ENCODE measurements at places on chromosomes 2 and 18.

GRCh38 chr2:54535599-54536195 lies 79.6 kb downstream of the SPTBN1 start:
- DNase-seq: no peak

DNA sequence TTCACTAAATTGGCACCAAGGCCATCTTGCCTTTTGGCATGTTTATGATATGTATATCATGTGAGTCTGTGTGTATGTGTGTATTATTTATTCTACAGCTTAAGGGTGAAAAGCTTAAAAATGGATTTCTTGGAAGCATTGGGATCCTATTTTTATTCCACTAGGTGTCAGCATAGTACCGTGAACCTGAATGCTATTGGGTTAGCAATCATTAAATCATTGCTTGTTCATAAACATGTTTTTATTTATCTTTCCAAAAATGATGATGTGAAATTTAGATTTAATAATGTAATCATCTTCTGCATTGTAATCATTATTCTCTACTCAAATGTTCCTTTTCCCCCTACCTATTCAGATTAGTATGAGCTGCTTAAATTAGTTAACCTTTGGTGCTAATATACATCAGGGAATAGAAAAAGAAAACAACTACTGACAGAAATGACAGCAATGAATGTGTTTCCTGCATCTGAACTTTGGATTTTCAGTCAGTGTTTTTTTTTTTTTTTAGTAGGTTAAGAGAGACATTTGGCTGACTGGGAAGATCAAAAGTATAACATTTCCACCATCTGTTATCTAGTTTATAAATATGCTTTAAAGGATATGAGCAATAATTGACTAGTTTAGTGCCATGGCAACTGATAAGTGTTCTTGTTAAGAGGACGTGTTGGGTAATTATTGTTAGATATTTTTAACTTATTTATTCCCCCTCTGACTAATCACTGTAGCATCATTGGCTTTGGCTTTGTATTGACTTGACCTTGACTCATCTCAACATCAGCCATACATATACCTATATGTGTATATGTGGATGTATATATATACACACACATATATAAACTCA lies 14.1 kb upstream of the ZSWIM2 start:
- DNase-seq: peak; percentile 41

DNA sequence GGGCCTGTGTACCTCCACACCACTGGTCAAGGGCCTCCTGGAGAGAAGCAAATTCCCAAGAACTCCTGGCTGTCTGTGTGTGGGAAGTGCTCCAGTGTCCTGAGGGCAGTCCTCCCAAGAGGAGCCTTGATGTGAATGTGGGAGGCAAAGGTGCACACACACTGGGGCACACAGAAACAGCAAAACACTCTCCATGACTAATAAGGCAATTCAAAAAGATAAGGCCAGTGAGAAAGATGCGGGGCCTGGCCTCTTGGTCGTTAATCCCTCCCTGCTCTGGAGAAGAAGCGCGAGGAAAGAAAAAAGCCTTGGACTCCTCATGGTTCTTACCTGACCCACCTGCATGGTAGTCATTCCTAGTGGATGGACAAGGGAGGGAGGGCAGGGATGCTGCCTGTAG lies 373.2 kb downstream of the SLC4A3 start:
- DNase-seq: no peak

DNA sequence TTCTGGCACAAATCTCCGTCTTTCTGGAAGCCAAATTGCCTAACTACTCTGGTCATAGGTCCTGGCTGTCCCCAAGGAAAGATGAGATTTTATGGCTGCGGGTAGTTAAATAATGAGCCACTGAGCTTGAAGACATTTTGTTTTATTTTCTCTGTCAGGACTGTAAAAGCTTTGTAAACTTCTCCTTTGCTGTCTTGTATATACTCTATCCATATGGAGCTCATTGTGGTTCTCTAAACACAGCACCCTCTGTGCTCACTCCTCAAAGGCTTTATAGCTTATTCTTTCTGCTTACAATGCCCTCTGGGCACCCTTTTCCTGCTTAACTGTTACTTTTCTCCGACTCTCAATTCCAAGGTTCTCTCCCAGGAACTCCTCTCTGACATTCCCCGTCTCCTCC lies 209.1 kb downstream of the CMPK2 start:
- no peak for DNase-seq

- DNase-seq: no peak
Observed at GRCh38 chr2:119838179-119838578, 78.5 kb downstream of the PTPN4 start.

DNA sequence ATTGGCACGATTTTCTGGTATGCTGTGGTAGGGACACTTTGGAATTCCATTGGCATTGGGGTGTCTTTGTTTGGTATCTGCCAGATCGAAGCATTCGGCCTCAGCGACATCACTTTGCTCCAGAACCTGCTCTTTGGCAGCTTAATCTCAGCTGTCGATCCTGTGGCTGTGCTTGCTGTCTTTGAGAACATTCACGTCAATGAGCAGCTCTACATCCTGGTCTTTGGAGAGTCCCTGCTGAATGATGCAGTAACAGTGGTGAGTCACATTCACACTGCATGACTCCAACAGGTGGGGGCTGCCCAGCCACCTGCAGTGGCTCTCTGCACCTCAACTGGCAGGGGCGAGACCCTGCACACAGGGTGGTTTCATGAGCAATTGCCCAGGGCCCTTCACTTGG lies 38.4 kb downstream of the SLC9A2 start:
- DNase-seq: no peak

DNA sequence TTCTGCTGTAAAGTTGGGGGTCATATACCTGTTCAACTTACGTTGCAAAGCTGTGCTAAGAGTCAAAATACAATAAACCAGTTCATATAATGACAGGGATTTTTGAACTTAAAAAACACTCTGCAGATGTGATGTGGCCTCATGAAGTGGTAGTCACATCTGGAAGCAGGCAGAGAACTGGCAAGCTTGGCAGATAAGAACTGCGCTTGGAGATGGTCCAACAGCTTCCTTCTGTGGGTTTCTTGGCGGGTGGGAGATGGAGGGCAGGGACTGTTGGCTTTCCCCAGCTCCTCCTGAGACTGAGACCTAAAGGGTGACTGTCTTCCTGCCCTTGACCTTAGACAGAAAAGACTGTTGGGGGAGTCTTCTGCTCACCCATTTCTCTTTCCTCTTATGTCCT lies 140.4 kb downstream of the CTIF start:
- DNase-seq: no peak

- DNase-seq: peak; percentile 100
Observed at GRCh38 chr2:237128026-237128703, 42.5 kb downstream of the COPS8 start.

GRCh38 chr18:63234432-63234831 lies 85.1 kb downstream of the BCL2 start:
- DNase-seq: no peak

DNA sequence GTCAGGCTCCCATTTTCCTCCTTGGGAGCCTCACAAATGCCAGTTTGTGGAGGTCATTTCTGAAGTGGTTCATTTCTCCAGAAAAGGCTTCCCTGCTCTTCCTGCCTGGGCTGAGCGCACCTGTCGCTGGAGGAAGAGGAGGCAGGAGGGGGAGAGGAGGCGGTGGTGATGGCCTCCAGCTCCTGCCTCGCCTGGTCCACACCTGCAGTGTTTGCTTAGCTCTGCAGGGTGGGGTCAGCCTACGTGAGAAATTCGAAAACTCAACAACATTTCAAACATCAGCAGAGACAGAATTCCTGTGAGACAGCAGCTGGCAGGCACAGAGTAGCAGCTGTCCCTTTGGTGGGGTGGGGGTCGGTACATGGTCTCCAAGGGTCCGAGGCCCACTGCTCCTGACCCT lies 7.9 kb downstream of the IMPA2 start:
- no peak for DNase-seq

GRCh38 chr2:81589406-81589805 lies 1284.9 kb upstream of the LRRTM1 start:
- DNase-seq: no peak

DNA sequence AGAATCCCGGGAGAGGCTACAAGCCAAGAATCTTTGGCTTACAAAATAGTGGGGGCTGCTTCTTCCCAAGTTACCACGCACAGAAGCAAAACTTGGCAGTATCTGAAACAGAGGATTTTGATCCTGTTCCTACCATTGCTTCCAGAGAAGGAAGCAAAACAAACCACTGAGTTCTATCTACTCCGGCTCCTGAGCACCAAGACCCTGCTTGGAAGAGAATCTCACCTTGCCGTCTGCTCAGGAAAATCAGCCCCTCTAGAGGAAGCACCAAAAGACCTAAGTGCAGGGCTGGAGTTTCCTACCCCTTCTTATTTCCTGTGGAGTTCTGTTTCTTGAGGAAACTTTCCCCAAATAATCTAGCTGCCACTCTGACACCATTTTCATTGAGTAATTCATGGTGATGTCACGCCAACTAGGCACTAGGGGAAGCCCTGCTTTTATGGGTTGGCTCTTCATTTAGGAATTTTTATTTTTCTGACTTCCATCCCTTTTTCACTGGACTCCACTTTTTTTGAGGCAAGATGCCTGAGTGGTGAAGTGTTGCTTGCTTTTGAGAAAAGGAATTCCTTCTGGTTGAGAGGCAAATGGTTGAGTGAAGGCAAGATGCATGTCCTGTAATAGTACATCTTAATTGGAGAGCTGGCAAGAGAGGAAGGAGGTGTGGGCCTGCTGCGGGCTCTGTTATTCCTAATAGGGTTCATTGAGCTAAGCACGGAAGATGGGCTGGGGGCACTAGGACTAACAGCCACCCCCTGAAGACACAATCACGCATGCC lies 36.8 kb upstream of the EML4 start:
- peak; percentile 94 for DNase-seq

DNA sequence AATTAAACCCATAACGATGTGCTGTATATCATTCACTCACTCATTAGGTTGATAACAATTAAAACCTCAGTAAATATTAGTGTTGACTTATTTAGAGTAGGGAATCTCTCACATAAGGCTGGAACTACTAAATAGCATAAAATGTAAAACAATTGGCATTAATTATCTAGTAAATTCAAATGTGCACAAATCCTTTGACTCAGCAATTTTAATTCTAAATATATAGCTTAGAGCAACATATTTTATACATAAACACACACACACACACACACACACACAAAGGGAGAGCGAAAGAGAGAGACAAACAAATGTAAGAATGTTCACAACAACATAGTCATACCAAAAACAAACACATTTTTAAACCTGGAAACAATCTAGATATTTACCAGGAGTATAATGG lies 443.1 kb upstream of the KCNH7 start:
- no peak for DNase-seq

GRCh38 chr2:16148632-16149348 lies 208.4 kb downstream of the MYCN start:
- no peak for DNase-seq

- DNase-seq: no peak
Observed at GRCh38 chr2:189236066-189236465, 56.5 kb upstream of the COL5A2 start.

GRCh38 chr2:220101980-220102379 lies 474.6 kb downstream of the SLC4A3 start:
- DNase-seq: no peak

DNA sequence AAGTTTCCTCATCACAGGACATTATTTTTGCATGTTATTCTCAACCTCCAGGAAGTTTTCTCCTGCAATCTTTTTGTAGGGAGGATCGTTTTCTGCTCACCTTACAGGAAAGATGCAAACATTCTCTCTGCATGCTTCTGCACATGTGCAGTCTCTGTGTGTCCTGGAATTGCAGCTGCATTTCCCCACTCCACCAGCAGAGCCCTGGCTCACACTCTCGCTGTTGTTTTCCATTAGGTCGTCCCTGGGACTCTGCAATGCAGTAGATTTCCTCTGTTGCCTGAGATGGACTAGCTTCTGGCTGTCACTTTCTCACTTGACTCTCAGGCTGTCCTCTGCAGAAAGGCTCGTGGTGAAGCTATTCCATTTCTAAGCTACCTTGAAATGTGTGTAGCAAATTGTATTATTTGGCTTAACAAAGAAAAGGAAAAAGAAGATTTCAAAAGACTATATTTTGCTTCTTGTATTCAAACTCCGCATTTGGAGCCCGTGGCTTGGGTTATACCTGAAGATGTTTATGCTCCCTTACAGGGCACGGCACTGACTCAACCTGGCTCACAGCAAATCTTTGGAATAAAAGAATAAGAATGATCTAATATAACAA lies 346.7 kb downstream of the RAD51AP2 start:
- DNase-seq: peak; percentile 39

All from astrocyte of the spinal cord (primary cell).